CD4-positive, alpha-beta T cell treated with Interferon gamma for 1 hour (primary cell): ENCODE measurements at places on chromosomes 4 and X.

GRCh38 chr4:56902703-56903102 lies 5.0 kb upstream of the REST start:
- DNase-seq, result no peak

- DNase-seq, result no peak
Measured at GRCh38 chr4:36241771-36242170, 2.5 kb downstream of the ARAP2 start.

- DNase-seq, result no peak
Measured at GRCh38 chrX:95539041-95539440, 1145.6 kb upstream of the DIAPH2 start.

- no peak for DNase-seq
Measured at GRCh38 chr4:98963538-98964433, 31.7 kb upstream of the METAP1 start.

DNA sequence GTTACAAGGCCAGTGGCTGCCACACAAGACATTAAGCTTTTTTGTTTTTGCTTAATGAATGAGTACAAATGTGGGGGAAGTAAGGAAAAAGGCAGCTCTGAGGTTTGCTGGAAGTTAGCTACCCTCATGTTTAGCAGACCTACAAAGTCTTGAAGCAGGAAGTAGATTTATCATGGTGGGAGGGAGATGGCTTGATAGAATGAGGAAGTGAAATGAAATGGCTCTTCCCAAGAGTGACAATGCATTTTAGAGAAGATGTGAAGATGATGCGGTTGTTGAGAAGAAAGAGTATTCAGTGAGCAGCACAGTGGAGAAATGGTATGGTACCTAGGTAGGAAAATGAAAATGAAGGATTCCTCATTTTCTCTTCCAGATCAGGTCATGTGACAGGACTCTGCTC lies 108.0 kb downstream of the SLIT2 start:
- DNase-seq, result no peak

- DNase-seq, result no peak
Measured at GRCh38 chrX:106247162-106247561, 79.1 kb downstream of the PWWP3B start.

GRCh38 chrX:153938226-153938786 lies 3.5 kb upstream of the NAA10 start:
- DNase-seq, result no peak

DNA sequence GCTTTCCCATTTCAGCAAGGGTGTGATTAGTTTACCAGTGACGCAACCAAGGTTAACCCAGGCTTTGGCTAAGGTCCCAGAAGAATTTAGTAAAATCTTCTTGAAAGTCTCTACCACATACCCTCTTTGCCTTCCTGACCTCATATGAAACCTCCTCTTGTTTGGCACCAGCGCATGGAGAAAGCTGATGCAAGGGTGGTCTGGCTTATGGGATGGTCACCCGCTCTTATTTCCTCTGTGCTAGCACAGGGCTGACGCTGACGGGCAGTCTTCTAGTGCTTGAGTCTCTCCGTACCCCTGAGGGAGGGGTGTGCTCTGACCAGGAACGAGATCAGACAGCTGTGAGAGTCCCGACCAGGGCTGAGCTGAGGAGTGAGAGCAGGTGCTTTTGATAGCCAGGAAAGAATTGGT lies 137.6 kb downstream of the TENM3 start:
- no peak for DNase-seq

GRCh38 chr4:177582992-177583391 lies 140.8 kb upstream of the AGA start:
- DNase-seq, result no peak

GRCh38 chrX:24243188-24243587 lies 70.7 kb downstream of the SUPT20HL2 start:
- DNase-seq, result no peak

DNA sequence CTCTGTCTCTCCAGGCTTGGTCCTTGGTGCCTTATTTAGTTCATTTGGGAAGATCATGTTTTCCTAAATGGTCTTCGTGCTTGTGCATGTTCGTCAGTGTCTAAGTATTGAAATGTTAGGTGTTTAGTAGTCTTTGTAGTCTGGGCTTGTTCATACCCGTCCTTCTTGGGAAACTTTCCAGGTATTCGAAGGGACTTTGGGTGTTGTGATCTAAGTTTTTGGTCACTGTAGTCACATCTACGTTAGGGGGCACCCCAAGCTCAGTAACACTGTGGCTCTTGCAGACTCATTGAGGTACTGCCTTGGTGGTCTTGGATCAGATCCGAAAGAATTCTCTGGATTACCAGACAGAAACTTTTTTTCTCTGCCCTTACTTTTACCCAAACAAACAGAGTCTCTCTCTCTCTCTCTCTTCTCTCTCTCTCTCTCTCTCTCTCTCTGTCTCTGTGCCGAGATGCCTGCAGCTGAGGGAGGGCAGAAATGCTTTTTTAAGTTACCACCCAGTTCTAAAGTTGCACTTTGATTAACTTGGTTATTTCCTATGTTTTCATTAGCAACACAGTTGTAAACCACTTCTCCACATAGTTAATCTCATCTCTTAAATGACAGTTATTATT lies 67.6 kb upstream of the SLC7A3 start:
- DNase-seq, result no peak
